ENCODE measurements at places on chromosomes 1 and 21. TPM values are rescaled to one million over a fixed set of nuclear protein-coding genes. Genes with fewer than 3 reads are reported as not detected.

The C8A gene
- total RNA-seq: not detected

The FAAH gene
- total RNA-seq: 0.77 TPM

The LIPI gene
- total RNA-seq: not detected

The S100A5 gene
- total RNA-seq: 0.42 TPM

The RPE65 gene
- not detected for total RNA-seq

The SHE gene
- total RNA-seq: 0.05 TPM

The GCSAML gene
- not detected for total RNA-seq

The PIGC gene
- total RNA-seq: 40.7 TPM

The DNAI4 gene
- 0.90 TPM for total RNA-seq

The S100A7 gene
- not detected for total RNA-seq

The NPHP4 gene
- 5.2 TPM for total RNA-seq

Data from A549 treated with RU486 at 1 μM for 4 hours (cell line).